ENCODE measurements at places on chromosomes 6 and 20.

- DNase-seq, result peak; percentile 62
Measured at GRCh38 chr6:163309491-163310026, 105.0 kb upstream of the QKI start.

- no peak for DNase-seq
Measured at GRCh38 chr6:163438940-163439335, 24.4 kb downstream of the QKI start.

GRCh38 chr20:40680161-40680959 lies 8.7 kb downstream of the MAFB start:
- no peak for DNase-seq

DNA sequence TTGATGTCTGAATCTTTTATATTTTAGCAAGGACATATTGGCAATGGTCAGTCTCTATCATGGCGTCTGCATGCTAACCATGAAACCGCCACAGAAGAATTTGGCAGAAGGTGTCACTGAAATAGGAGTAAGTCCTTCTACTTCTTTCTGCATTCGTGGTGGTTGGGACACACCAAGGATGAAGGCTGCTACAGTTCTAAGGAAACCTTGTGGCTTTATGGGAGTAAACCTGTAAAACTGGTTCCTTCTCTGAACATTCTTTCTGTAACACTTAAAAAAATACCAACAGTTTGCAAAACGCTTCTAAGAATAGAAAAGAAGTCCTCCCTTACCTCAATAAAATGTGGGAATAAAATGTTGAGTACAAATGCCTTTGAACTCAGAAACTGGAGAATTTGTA lies 195.3 kb downstream of the SLC24A3 start:
- DNase-seq, result no peak

- peak; percentile 61 for DNase-seq
Measured at GRCh38 chr6:106275692-106276091, 49.9 kb downstream of the ATG5 start.

GRCh38 chr20:59987135-59987534 lies 28.9 kb downstream of the CDH26 start:
- DNase-seq, result no peak

GRCh38 chr6:136526196-136526930 lies 23.9 kb downstream of the MAP7 start:
- DNase-seq, result peak; percentile 63

- no peak for DNase-seq
Measured at GRCh38 chr6:45226081-45226480, 102.0 kb upstream of the RUNX2 start.

DNA sequence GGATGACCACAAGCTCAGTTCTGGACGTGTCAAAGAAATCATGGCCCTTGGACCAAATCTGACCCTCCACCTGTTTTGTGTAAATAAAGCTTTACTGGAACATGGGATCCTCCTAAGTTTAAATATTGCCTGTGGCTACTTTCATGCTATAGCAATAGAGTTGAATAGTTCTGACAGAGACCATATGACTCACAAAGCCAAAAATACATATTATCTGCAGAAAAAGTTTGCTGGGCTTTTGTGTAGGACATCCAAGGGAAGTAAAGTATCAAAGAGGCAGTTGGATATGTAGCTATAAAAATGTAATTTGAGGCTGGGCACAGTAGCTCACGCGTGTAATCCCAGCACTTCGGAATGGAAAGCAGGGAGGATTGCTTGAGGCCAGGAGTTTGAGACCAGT lies 78.9 kb downstream of the TOX2 start:
- peak; percentile 49 for DNase-seq

DNA sequence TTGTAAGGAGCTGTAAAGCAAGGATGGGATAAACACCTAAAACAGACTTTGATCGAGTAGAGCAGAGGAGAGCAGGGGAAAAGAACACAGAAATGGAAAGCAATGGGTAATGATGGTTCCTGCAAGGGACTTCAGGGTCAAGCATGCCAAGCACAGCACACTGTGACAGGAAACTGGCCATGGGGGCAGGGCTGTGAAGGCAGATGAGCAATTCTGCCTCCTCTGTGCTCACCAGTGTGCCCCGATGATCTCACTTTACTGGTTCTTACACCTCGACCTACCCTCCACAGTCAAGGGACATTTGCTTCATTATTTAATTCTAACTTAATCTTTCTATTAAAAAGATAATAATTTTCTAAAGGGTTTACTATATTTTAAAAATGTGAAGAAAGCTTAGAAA lies 21.6 kb upstream of the MYB start:
- no peak for DNase-seq

DNA sequence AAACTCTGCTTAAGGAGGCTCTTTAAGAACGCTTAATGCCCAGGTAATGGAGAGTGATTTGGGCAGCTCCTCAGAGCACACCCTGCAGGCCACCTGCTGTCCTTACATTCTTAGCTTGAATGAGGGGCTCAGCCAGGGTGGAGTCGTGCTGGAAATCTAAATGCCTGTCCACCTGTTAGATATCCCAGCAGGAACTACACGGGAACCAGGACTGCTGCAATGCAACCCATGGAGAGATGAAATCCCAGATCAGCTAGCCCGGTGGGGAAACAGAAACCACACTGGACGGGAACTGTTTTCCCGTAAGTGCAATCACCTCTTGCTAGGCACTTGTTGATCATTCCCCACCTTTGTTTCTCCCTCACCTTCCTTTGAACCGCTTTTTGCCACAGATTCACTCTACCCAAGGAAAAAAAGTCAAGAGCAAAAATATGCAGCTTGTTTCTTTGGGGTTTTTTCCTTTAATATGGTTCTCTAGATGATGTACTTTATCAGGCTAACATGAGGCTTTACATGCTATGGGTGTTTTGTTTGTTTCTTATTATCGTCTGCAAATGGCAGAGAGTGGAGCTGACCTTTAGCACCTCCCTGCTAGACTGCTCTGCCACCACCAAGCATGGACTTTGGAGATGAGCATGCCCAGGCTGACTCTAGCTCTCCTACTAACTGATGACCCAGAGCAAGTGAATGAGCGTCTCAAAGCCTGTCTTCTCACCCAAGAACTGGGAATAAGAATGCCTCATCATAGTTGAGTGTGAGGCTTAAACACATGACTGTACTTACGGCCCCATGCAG lies 125.9 kb upstream of the TNFAIP3 start:
- DNase-seq, result no peak

All from fibroblast of skin of right biceps (primary cell).